ENCODE measurements at places on chromosomes 2 and 18. TPM values are rescaled to one million over a fixed set of nuclear protein-coding genes. Genes with fewer than 3 reads are reported as not detected.

The ICA1L gene
- 0.86 TPM for polyA plus RNA-seq

The TUBA3E gene
- polyA plus RNA-seq = 0.09 TPM

The NEU2 gene
- not detected for polyA plus RNA-seq

The MAP3K19 gene
- polyA plus RNA-seq = 0.29 TPM

The DCDC2C gene
- polyA plus RNA-seq = not detected

The LYPD6B gene
- polyA plus RNA-seq = not detected

The FSHR gene
- polyA plus RNA-seq = not detected

The PLGLB1 gene
- polyA plus RNA-seq = not detected

The CYP27C1 gene
- not detected for polyA plus RNA-seq

The ZNF385B gene
- not detected for polyA plus RNA-seq

The RAB27B gene
- 0.67 TPM for polyA plus RNA-seq

The SKOR2 gene
- not detected for polyA plus RNA-seq

The STRN gene
- polyA plus RNA-seq = 11.4 TPM

The IL36RN gene
- polyA plus RNA-seq = not detected

The HRH4 gene
- polyA plus RNA-seq = not detected

The SMAD2 gene
- polyA plus RNA-seq = 19.3 TPM

The HMSD gene
- 0.05 TPM for polyA plus RNA-seq

The CENPO gene
- polyA plus RNA-seq = 35.5 TPM

The ASXL3 gene
- not detected for polyA plus RNA-seq

The INPP1 gene
- 6.3 TPM for polyA plus RNA-seq
